ENCODE measurements at places on chromosomes 12 and 14.

DNA sequence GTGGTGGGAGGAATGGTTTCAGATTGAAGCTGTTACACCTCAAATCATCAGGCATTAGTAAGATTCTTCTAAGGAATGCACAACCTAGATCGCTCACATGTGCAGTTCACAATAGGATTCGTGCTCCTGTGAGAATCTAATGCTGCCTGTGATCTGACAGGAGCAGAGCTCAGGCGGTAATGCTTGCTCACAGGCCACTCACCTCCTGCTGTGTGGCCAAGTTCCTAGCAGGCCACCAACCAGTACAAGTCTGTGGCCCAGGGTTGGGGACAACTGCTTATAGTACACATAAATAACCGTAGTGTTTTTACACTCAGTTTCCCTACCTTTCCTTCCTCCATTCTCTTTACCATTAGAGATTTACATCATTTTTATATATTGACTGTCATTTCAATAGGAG, 121.4 kb downstream of the SLCO1B3 start:
- no peak for DNase-seq

GRCh38 chr12:87513536-87514280, 515.5 kb downstream of the C12orf50 start:
- no peak for DNase-seq

DNA sequence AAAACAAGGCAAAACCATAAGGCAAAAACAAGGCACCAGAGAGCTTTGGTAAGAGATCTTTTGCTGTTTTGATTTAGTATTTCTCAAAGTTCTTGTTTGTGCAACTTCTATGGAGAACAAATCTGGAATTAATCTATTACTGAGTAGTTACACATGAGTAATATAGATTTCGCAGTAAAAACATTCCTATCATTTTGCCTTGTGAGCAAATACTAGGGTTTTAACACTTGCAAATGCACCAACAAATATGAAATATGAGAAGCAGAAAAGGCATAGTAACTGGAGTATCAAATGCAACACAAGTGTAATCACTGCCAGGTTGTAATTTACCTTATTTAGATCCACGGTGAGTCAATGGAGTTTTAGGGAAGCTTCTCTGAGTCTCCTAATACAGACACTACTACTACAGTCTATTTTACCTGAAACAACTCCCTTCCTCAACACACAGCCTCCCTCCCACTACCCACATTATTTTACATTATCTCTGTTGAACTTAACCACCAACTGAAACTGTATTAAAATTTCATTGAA, 324.1 kb downstream of the FLRT2 start:
- no peak for DNase-seq

GRCh38 chr12:8603856-8604255, 8.8 kb downstream of the AICDA start:
- no peak for DNase-seq

Measured in activated CD4-positive, alpha-beta T cell treated with anti-CD3 and anti-CD28 coated beads, Interleukin-2, amount 50 U/mL, for 24 hours (primary cell).